ENCODE measurements at places on chromosomes 6 and 20.

GRCh38 chr20:52681288-52681687, 290.9 kb upstream of the TSHZ2 start:
- DNase-seq: no peak

- no peak for DNase-seq
These were observed 18.2 kb downstream of the FERMT1 start for GRCh38 chr20:6104493-6105188.

GRCh38 chr6:89859744-89860143, 30.1 kb downstream of the CASP8AP2 start:
- no peak for DNase-seq

DNA sequence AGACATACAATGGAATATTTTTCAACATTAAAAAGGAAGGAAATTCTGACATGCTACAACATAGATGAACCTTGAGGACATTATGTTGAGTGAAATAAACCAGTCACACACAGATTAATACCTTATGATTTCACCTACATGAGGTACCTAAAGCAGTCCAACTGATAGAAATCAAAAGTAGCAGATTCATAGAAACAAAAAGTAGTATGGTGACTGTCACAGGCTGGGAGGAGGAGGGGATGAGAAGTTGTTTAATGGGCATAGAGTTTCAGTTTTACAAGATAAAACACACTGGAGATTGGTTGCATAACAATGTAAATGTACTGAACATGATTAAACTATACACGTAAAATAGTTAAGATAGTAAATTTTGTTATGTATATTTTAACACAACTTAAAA, 48.5 kb upstream of the OLIG3 start:
- no peak for DNase-seq

DNA sequence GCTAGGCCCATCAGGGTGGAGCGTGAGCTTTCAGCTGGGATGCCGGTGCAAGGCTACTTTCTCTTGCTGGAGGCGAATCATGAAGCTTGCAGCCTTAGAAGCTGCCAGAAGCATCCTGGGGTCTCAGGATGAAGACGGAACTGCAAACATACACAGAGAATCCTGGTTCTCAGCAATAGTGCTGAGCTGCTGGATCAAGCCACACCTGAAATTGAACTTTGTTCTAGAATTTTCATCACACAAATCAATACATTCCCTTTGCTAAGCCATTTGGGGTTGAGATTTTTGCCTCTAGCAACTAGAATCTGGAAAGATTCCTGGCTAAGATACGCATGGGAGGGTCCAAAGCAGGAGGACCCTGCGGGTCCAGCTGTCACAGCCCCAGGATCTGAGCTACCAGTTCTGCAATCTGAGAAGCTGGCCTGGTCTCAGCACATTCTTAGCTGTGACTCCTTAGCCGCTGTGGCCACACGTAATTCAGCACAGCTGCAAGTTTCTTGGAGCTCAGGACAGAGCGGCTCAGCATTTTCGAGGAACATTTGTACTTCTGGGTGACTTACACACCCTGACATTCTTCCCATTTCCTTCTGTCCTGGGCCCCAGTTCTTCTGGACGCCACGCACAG, 6.6 kb upstream of the ARFGAP1 start:
- DNase-seq: no peak

DNA sequence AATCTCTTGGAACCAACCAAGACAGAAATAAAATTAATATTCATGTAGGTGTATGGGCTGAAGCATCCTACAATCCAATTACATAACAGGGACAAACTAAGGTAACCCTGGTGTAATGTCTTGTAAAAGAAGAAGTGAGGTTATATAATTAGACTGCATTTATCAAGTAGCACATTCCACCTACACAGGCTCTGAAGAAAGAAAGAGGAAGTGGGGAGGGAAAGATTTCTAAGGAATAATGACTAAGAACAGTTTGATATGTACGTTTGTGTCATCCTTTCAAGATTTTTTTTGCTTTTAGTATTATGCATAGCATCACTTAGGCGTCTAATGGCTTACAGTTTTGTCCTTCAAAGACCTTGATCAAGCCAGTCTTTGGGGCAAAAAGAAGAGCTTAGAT, 139.7 kb downstream of the PLCB1 start:
- no peak for DNase-seq

- DNase-seq: no peak
These were observed 306.0 kb downstream of the FARS2 start for GRCh38 chr6:5567352-5567751.

- DNase-seq: no peak
These were observed 46.4 kb upstream of the CAP2 start for GRCh38 chr6:17347012-17347411.

DNA sequence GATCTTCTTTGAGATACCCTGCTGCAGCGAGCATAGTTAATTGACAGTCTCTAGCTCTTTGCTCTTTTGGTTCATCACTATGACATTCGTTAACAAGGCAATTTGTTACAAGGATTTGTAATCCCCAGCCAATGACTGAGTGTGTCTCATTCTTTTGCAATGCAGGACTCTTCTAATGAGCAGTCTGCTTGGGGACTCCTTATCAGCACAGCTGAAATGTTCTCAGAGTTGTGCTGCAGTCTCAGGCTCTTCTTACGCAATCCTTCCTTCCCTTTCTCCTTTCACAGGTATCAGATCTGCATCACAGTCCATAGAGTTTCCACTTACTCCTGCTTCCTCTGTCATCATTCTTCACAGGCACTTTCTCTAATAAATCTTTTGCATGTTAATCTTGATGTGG, 161.2 kb upstream of the OGFRL1 start:
- no peak for DNase-seq

- no peak for DNase-seq
These were observed 59.4 kb upstream of the CITED2 start for GRCh38 chr6:139433631-139434419.

DNA sequence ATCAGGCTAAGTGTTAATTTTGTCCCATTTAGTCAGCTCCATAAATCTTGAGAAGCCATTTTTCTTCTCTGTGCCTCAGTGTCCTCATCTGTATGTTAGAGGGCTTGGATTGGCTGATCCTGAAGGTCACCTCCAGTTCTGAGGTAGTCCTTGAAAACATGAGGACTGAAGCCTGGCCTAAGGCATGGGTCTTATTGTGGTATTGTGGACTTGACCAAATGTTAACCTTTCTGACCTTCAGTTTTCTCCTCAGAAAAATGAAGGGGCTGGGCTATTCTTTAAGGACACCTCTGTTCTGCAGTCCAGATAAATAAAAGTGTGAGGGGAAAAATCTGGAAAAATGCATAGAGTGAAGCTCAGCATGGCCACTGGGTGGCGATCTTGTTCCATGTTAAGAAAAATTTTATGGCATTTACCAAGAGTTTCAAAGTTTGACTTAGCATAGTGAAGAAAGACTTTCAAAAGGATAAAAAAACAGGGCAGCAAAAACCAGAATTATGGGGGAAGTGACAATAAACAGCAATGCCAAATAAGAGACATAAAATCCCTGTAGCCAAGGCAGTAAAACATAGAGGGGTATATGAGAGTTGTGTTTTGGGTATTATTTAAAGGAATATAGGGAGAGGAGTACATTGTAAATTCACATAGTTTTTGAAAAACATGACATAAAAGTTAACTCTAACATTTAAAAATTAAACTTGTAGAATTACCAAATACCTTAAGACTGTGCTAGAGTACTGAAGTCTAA, 13.2 kb upstream of the TFB1M start:
- DNase-seq: peak; percentile 73

DNA sequence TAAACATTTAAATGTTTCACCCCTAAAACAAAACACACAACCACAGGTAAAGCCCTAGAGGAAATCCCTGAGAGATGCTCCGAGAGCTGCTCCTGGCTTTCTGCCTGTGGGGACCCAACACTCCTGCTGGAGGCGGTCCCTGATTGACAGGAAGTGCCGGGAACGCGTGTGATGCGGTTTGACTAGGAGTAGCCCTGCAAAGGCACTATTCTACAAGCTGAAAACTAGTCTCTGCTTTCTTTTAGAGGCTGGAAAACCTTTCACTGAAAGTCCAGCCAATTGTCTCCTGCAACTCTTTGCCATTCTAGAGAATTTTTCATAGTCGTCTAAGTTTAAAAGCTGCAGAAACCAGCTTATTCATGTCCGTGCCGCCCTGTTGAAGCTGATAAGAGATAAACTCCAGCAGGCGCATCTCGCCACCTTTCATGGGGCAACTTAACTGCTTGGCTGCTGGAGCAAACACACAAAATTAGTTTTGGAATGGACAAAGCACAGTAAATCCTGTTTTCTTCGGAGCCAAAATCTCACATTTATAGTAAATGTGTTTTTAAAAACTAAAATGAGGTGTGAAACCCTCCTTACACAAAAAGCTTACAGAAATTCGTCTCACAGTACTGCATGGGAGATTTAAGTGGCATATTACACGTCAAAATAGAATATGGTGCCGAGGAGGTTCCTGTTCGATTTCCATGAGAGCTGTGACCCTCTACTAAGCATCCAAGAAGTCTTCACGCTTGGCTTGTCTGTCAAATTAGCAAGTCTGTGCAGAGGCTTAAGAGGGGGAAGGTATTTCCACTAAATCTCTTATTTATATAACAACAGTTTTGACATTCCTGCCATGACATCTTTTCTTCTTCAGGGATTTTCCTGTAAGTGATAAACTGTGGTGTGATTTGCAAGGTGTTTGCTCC, 46.9 kb downstream of the DACT2 start:
- DNase-seq: no peak

- DNase-seq: no peak
These were observed 520.0 kb upstream of the IRAK1BP1 start for GRCh38 chr6:78347191-78347916.

GRCh38 chr20:5445611-5446010, 128.9 kb upstream of the PROKR2 start:
- DNase-seq: no peak

- no peak for DNase-seq
These were observed 16.6 kb downstream of the SYNDIG1 start for GRCh38 chr20:24485981-24486380.

DNA sequence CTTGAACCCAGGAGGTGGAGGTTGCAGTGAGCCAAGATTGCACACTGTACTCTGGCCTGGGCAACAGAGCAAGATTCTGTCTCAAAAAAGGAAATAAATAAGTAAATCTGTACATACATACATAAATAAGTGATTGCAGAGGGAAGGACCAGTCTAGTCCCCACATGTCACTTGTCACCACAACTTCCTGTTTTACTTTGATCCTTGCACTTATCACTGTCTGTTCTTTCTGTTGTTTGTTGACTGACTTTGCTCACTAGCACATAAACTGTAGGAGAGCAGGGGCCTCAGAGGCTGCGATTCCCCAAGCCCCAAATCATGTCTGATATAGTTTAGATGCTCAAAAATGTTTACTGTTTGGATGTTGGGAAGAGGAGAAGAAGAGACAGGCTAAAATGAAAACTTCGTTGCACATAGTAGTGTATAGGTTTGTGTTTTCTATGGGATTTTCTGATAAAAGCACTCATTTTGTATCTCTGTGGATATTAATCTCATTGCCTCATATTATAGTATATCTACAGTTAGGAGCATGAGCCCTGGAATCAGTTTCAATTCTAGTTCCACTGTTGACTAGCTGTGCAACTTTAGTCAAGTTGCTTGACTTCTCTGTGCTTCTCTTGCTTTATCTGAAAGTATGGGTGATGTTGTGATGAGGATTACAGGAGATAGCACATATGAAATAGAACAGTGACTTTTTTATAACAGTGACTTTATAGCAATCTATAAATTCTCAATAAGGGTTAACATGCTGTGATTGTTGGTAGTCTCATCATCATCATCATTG, 165.0 kb downstream of the TBC1D7 start:
- no peak for DNase-seq

DNA sequence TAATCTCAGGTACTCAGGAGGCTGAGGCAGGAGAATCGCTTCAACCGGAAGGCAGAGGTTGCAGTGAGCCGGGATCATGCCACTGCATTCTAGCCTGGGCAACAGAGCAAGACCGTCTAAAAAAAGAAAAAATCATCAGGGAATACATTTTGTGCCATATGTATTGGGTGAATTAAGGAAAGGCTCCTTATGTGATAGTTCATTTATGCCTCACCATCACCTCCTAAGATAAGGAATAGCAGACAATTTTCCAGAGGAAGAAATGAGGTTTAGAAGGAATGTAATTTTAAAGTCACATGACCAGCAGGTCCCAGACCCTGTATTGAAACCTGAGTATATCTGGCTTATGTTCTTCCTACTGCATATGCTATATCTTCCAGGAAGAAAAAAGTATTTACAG, 93.9 kb upstream of the FOXC1 start:
- no peak for DNase-seq

- no peak for DNase-seq
These were observed 102.3 kb upstream of the FRMD1 start for GRCh38 chr6:168181316-168181715.

DNA sequence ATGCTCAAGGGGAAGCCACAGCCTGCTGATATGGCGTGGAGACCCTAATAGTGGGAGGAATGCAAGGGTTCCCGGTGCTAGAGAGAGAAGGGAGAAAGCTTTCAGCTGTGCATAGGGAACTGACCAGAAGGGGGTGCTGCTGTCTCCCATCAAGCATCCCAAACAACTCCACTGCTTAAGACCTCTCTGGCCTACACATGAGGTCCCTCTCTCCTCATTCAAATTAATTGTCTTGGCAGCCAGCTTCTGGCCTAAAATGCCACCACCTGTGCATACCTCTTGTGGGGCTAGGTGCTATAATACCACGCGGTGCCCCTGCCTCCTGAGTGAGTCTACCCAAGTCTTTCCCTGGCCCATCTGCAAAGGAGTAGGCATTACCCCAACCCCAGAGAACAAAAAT, 14.5 kb downstream of the ADISSP start:
- peak; percentile 8 for DNase-seq

DNA sequence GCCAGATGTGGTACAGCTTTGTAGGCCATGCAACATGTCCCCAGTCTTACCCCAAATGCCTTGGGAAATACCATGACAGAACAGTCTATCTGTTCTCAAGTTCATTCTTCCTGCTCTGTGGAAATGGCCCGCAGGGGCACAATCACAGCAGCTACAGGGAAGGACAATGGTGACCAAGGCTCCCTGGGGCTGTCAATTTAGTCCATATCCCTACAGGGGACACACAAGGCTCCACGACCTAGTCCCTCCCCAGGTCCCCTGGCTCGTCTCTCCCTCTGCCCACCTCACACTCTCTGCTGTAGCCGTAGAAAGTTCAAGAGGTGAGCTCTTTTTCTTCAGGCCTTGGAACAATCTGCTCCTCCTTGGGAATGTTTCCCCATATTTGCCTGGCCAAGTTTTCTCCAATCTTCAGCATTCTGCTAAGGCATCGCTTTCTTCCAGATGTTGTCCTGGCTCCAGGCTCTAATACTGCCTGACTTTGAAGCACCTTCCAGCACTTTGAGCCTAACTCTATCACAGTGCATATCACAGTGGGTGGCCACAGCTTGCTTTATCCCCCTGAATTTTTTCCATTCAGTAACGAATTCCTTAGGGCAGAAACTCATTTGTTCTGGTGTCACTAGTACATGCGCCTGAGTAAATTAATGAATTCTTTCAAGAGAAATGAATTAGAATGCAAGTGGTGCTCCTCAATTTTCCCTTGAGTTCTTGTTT, 92.6 kb downstream of the MAP3K7 start:
- no peak for DNase-seq

GRCh38 chr6:50116797-50117542, 67.2 kb upstream of the DEFB112 start:
- peak; percentile 21 for DNase-seq

- DNase-seq: no peak
These were observed 802.0 kb downstream of the C6orf118 start for GRCh38 chr6:164507206-164507940.
